ENCODE measurements at places on chromosomes 12 and 14.
A peak's percentile ranks its signal among the peaks of the same experiment; 100 is the strongest.

GRCh38 chr12:64160021-64160710 is 61.9 kb downstream of the KICS2 start:
- no peak for DNase-seq

DNA sequence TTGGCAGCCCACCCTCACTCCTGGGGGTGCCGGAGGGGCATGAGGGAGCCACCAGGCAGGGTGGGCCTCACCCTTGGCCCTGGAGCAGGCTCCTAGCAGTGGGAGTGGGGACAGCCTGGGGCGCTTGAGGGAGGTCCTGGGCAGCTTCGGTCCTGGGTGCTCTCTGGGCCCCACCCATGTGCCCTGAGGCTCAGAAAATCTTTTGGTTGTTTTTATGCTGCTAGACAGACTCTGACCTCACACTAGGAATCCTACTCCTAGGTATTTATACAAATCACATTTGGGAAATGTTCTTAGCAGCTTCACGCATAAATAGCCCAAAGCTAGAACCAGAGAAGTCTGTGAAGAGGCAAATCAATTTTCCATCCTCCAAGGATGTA is 10.9 kb upstream of the ULK1 start:
- no peak for DNase-seq

GRCh38 chr12:112924986-112925385 is 13.3 kb upstream of the OAS3 start:
- DNase-seq, result no peak

DNA sequence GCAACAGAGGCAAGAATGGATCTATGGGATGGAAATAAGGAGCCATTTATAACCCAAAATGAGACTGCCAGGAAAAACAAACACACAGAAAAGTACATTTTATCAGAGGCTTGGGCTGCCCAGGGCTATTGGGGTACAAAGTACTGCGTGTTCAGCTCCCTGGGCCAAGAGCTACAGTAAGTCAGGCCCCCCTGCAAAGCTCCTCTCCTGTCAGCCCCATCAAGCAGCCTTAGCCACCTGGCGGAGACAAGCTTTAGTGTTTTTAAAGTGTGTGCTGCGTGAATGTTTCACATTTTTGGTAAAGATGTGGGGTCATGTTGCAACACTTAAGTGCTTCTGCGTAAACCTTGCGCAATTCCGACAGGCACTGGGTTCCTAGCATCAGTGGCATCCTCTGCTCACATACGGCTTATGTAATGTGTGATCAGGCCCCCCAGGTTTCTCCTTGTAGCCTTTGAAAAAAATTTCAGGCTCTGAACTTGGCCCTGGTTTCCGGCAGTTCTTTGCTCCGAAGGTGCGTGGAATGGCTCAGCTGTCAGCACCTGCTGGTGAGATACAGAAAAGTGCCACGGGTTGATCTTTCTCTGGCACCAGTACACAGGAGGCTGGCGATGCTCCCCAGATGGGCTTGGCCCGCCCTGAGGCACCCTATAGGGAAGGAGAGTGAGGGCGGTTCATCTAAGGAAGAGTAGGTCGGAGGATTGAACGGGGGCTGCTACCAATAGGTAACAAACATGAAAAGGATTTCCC is 198.7 kb upstream of the EEA1 start:
- DNase-seq, result peak; percentile 27

- DNase-seq, result no peak
Measured at GRCh38 chr12:7864601-7865150, 8.0 kb downstream of the SLC2A14 start.

- no peak for DNase-seq
Measured at GRCh38 chr14:55267820-55268219, 3.4 kb upstream of the FBXO34 start.

- DNase-seq, result no peak
Measured at GRCh38 chr12:18486036-18486435, 224.7 kb downstream of the PIK3C2G start.

- DNase-seq, result no peak
Measured at GRCh38 chr12:4220536-4221257, 52.9 kb upstream of the CCND2 start.
